ENCODE measurements at places on chromosomes 13 and 19.

- no peak for DNase-seq
Observed at GRCh38 chr13:37621811-37622361, 23.3 kb upstream of the POSTN start.

- DNase-seq = no peak
Observed at GRCh38 chr19:31214086-31214485, 135.2 kb downstream of the TSHZ3 start.

DNA sequence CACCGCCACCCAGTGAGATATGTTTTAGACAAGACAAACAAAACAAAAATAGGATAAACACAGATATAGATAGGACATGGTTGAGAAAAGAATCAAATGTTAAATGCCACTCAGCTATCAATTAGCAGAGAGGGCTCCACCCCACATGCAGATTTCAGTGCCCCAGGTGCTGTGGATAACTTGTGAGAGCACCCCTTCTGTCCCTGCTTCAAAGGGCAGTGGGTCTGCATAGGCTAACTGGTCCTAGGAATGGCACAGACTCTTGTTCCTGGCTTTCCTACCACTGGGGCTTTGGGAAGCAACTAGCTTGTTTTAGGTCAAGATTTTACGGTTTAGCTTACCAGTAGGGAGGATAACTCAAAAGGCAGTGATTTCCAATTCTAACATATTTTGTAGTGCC, 460.3 kb downstream of the TSHZ3 start:
- DNase-seq = no peak

DNA sequence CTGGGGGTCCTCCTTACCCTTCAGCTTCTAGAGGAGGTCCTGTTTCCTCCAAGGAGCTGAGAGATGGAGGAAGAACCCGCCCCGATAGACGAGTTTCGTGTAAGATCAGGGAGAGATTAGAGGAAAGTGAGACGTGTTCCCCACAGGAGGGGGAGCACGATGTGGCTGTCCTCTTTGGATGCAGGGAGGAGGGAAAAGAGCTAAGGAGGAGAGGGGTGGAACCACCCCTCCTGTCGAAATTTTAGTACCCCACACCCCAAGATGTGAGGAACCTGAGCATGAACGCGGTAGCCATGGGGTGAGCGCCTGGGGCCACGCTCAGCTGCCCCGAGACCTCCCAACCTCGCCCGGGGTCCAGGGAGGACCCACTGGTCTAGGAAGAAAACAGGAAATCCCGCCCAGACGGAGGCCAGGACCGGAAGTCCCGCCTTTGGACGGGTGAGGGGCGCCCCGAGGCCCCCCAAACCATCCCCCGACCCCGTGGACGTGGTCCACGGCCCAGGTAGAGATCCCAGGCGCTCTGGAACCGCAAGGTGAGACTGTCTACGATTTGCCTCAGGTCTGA, 1.2 kb downstream of the AKT1S1 start:
- peak; percentile 75 for DNase-seq

GRCh38 chr19:46066471-46066870, 25.7 kb upstream of the IGFL4 start:
- DNase-seq = no peak

DNA sequence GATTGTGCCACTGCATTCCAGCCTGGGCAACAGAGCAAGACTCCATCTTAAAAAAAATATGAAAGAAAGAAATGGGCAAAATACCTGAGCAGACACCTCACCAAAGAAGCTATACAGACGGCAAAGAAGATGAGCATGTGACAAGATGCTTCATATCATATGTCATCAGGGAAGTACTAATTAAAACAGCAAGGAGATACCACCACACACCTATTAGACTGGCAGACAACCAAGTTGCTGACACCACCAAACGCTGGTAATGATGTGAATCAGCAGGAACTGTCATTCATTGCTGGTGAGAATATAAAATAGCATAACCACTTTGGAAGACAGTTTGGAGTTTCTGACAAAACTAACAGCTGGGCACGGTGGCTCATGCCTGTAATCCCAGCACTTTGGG, 11.5 kb upstream of the TFDP1 start:
- no peak for DNase-seq

GRCh38 chr13:71939186-71939585, 72.2 kb upstream of the DACH1 start:
- DNase-seq = no peak

DNA sequence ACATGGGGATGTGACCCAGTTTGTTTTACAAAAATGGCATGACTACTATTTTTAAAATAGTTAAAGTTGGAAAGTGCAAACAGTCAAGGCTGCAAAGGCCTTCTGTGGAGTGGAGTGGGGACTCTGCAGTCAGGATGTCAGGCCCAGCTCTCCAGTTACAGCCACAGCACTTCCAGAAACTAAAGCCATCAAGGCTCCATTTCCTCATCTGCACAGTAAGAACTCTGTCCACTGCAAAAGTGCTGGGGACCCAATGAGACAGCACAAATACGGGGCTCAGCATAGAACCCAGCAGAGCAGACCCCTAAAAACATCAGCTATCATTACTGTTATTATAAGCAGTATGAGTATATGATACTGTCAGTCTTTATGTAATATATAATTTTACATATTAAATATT, 73.6 kb downstream of the SACS start:
- DNase-seq = no peak

GRCh38 chr19:33132021-33132420, at the start of gene WDR88:
Gene WDR88, plus strand, starts transcription at chr19:33132114. Its CDS starts 56 bp downstream, at chr19:33132170.
- no peak for DNase-seq

DNA sequence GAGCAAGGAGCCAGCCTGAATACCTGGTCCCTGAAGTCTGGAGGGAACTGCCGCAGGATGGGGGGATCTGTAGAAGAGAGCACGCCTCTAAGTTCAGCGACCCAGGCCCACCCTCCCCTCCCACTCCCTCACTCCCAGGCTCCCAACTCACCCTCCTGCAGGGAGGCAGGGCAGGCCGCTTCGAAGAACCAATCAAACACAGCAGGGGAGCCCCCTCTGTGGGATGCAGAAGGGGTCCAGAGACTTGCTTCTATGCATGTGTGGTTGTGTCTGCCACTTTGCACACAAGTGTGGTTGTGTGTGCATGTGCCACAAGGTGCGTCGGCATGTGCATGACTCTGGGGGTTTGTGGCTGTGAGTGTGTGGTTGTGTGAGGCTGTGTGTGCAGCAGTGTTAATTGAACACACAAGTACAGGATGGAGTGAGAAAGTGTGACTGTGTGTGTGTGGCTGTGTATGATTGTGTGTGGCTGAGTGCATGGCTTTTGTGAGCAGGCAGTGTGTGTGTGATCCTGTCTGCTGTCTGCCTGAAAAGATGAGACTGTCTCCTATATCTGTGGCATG, 1.7 kb downstream of the DENND1C start:
- DNase-seq = no peak

GRCh38 chr19:13172346-13173138, 22.3 kb downstream of the IER2 start:
- DNase-seq = no peak

- DNase-seq = no peak
Observed at GRCh38 chr13:69796256-69796655, 311.4 kb upstream of the ATXN8OS start.

GRCh38 chr19:42515241-42515832, 12.9 kb downstream of the CEACAM1 start:
- no peak for DNase-seq

GRCh38 chr19:23183251-23183650, 66.4 kb downstream of the ZNF730 start:
- DNase-seq = no peak

DNA sequence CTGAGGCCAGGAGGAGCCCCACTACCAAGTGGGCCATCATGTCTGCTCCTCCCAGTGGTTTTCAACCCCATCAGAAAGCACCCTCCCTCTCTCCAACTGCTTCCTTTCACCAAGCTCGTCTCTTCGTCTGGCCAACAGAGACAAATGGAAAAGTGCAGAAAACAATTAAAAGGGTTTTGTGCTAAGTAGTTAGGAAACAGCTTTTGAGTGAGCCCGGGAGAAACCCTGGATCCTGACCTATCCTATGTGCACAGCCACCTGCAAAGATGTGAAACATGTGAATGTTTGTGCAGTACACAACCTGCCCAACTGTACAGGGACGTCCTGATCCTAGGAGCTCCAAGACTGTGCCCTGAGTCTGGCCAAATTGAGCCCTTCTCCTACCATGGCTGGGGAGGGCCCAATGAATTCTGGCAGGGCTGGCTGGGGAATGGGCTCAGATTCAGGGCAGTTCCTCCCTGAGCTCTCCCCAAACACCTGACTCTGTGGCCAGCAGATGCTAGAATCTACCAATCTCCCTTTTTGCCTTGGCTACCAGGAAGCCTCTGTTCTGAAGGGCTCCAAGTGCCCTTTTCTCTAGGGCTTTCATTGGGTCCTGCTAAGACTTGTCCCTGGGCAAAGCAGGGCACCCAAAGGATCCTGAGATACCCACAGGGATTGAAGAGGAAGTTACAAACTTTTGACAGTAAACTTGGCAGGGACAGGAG, 7.9 kb downstream of the TLE5 start:
- no peak for DNase-seq

Data from hippocampal formation (tissue), 2 donors.